ENCODE measurements at places on chromosomes 11 and 22.

GRCh38 chr22:50267591-50268390, 2.4 kb downstream of the MAPK11 start:
- no peak for DNase-seq

- no peak for DNase-seq
Measured at GRCh38 chr11:65563601-65564000, 5.4 kb upstream of the LTBP3 start.

DNA sequence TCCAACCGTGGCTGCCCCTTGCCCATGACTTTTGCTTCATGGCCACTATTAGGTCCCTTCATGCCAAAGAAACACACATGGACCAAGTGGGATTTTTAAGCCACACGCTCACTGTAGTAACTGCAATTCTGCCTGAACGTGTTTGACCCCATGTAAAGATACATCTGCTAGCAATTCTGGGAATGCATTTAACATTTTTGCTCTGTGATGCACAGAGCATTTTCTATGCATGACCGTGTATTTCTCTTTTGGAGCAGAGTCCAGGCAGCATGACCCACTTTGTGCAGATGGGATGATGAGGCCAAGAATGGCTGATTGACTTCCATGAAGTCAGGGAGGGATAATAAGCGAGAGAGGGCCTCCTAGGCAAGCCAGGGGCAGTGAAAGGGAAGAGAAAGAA, 108.5 kb downstream of the TP53I11 start:
- DNase-seq, result no peak

DNA sequence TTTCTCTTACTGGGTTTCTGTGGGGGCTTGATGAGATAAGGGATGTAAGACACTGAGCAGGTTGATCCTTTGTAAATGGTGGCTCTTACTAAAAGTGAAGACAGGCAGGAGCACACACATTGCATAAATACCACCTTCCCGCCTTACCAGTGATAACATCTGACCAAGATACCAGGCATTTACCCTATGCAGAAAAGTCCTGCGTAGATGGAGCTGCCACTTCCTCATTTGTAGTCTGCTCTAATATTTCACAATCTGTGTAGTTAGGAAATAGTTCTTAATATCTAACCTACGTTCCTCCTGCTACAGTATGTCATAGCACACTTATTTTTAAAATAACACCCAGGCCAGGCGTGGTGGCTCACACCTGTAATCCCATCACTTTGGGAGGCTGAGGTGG, 23.9 kb upstream of the SWAP70 start:
- no peak for DNase-seq

GRCh38 chr11:93717501-93717900, 23.8 kb downstream of the TAF1D start:
- DNase-seq, result no peak

DNA sequence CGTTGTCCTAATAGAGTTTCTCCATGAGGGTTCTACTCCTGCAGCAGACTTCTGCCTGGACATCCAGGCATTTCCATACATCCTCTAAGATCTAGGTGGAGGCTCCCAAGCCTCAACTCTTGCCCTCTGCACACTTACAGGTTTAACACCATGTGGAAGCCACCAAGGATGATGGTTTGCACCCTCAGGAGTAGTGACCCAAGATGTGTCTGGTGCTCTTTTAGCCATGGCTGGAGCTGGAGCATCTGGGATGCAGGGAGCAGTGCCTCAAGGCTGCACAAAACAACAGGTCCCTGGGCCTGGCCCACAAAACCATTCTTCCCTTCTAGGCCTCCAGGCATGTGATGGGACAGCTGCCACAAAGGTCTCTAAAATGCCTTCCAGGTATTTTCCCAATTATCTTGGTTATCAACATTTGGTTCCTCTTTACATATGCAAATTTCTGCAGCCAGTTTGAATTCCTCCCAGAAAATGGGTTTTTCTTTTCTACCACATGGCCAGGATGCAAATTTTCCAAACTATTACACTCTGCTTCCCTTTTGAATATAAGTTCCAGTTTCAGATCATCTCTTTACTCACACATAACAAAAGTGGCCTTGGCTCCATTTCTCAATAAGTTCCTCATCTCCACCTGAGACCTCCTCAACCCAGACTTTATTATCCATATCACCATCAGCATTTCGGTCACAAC, 69.5 kb upstream of the GNAZ start:
- DNase-seq, result no peak

DNA sequence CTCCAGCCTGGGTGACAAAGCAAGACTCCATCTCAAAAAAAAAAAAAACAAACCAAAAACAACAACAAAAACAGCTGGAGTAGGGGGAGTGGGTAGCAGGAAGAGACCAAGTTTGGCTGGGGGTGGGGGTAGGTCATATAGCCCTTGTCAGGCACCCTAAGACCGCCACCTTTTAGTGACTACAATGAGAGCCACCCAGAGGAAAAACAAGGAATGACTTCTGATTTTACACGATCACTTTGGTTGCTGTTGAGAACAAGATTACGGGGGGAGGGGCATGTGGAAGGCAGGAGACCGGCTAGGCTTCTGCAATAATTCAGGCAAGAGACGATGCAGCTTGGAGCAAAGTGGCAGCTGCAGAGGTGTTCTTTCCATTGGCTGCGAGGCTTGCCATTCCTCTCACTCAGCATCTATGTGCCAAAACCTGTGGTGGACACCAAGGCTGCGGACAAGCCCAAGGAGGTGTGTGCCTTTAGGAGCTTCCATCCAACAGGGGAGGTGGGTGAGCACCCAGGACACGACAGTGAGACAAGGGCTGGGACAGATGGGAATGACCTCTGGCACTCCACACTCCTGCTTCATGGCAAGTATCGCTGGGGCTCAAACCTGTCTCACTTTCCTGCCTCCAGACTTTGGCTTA, 1.7 kb downstream of the RPS19BP1 start:
- DNase-seq, result no peak

- peak; percentile 16 for DNase-seq
Measured at GRCh38 chr11:114131461-114131864, 72.0 kb downstream of the ZBTB16 start.

GRCh38 chr11:26096451-26096850, 235.5 kb upstream of the ANO3 start:
- no peak for DNase-seq

GRCh38 chr11:109838026-109838425, 255.2 kb upstream of the ZC3H12C start:
- DNase-seq, result no peak

DNA sequence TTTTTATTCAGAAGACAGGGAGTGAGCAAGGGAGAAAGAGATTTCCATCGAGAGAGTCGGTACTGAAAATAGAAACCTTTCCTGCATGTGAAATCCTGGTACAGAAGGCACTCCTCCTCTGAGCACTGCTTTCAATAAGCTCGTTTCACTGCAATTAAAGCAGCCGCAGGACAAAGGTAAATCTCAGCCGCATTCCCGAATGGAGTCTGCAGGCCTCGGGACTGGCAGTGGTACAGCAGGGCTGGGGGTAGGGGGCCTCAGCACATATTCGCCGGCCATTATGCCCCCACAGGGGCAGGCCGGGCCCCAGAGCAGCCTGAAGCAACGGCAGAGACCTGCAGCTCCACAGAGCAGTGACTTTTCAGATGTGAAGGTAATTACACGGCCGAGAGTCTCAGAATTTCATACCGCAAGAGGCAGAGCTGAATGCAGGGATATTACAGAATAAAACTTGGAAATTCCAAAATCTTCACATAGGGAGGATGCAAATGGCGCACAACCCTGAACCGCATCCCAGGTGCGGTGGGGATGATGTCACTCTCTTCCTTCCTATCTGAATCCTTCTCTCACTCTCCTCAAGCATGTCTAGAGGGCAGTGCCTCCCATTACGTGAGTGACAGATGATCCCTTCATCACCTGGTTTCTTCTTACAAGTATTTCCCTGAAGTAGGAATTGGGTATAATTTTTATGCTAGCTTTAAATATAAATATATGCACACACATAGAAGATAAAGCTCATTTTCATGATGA, 622.1 kb downstream of the OPCML start:
- DNase-seq, result no peak

GRCh38 chr11:21928847-21929246, 264.0 kb upstream of the ANO5 start:
- no peak for DNase-seq
